ENCODE measurements at places on chromosomes 2 and 18.

- DNase-seq, result no peak
Measured at GRCh38 chr2:119250718-119251290, 27.2 kb downstream of the STEAP3 start.

DNA sequence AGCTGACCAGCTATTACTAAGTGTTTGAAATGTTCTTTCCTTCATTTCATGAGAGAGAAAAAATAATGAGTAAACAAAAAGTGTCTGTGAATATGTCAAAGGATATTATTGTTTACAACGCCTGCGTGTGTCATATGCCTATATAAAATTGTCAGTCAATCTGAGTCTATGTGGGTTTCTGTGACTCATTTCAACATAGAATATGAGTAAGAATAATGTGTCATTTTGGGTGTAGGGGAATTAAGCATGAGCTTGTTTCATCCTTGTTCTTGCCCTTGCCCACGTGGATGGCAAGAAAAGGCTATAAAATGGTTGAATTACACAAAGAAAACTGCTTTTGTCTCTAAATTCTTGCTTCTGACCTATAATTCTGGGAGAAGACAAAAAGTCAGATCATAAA, 466.0 kb downstream of the PTH2R start:
- DNase-seq, result no peak

DNA sequence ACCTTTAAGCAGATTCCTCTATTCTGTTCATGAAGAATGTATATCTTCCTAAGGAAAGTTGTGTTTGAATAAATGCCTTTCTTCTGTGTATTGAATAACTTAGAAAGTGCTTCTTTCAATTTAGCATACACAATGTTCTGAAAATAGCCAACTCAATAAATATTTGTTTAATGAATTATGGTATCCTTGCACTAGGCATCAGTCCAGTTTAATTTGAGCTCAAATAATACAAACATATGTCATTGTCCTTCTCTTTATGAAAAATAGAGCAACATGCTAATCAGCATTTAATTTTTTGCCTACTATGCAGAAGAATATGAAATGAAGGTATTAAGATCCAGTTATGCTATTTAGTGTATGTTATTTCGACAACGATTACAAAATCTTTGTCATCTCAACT, 68.2 kb downstream of the NRXN1 start:
- no peak for DNase-seq

GRCh38 chr2:228545041-228545747, 363.7 kb upstream of the SPHKAP start:
- no peak for DNase-seq

DNA sequence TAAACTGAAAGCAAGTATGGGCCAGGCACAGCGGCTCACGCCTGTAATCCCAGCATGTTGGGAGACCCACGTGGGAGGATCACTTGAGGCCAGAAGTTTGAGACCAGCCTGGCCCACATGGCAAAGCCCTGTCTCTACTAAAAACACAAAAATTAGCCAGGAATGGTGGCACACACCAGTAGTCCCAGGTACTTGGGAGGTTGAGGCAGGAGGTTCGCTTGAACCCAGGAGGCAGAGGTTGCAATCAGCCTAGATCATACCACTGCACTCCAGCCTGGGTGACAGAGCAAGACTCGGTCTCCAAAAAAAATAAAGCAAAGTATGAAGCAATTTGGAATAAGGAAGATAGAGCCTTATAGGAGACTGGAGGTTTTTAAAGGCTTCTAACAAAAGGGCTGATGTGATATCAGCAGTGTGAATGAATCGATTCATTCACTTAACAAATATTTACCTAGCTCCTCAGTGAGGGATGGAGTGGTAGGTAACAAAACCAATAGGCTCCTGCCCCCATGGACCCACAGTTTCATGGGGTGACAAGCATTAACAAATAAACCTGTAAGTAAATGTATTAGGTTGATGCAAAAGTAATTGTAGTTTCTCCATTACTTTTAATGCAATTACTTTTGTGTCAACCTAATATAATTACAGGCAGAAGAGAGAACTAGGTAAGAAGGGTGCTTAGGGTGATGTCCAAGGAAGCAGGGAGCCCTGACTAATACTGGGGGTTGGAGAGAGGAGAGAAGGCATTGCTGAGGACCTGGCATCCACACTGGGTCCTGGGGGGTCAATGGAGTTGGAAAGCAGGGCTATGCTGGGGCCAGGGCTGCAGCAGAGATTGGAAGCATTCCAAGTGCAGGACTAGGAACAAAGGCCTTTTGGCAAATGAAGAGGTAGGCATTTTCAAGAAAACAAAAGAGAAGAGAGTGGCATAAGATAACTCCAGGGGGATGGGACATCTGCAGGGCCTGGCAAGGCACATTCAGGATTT, 195.4 kb upstream of the ARL4C start:
- DNase-seq, result no peak

DNA sequence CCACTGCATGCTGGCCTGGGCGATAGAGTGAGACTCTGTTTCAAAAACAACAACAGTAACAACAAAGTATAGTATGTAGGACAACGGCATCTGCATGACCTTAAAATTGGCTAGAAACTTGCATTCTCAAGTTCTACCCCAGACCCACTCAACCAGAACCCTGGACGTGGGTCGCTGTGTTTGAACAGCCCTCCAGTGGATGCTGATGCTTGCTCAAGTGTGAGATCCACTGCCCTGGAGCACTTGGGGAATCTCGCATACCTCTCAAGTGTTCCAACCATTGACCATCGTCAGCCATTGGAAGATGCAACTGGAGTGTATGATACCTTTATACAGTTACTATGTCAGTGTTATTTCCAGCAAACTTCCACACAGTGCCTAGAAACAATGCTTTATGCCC, 435.9 kb downstream of the DCDC2C start:
- DNase-seq, result no peak

DNA sequence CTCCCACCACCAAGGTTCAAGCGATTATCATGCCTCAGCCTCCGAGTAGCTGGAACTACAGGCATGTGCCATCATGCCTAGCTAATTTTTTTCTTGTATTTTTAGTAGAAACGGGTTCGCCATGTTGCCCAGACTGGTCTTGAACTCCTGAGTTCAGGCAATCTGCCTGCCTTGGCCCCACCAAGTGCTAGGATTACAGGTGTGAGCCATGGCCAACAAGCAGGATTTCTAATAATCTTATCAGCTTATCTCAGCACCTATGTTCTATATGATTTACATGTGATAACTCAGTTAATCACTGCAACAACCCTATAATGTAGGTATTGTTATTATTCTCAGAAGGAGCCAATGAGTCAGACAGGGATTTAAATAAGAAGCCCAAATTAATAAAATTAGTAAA, 80.3 kb downstream of the GORASP2 start:
- no peak for DNase-seq

- DNase-seq, result no peak
Measured at GRCh38 chr2:111071600-111072171, 49.0 kb upstream of the BCL2L11 start.

Measured in NCI-H524 treated with DMSO at 0.1 percent for 48 hours (cell line).